ENCODE measurements at places on chromosomes 13 and 19.

DNA sequence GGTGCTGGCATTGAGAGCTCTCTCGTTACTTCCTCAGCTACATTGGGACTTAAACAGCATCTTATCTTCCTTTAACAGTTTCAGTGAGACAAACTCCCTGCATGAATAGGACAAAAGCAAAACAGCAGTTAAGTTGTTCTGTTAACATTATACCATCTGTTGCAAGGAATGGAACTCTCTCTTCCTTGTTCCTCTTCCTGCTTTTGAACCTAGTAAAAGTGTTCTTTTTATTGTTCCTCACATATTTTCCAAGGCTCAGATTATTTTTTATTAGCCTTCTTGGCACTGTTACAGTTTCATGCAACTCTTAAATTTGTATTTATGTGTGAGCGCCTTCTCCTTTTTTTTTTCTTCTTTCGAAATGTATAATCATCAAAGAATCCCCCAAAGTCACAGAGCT, 202.6 kb upstream of the UFM1 start:
- no peak for DNase-seq

DNA sequence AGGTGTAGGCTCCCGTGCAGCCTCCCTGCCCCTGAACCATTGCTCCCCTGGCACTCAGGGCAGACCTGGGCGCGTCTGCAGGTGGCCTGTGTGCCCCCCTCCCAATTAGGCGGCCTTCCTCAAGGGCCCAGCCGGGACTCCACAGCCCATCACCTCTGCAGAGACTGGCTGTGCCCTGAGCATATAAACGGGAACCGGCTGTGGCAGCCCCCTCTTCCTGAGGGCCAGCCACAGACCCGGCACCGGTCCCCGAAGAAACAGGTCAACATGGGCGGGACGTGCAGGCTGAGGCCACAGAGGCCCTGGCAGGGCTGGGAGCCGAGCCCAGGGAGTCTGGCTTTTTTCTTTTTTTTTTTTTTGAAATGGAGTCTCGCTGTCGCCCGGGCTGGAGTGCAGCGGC, 12.0 kb downstream of the PIAS4 start:
- DNase-seq: no peak

DNA sequence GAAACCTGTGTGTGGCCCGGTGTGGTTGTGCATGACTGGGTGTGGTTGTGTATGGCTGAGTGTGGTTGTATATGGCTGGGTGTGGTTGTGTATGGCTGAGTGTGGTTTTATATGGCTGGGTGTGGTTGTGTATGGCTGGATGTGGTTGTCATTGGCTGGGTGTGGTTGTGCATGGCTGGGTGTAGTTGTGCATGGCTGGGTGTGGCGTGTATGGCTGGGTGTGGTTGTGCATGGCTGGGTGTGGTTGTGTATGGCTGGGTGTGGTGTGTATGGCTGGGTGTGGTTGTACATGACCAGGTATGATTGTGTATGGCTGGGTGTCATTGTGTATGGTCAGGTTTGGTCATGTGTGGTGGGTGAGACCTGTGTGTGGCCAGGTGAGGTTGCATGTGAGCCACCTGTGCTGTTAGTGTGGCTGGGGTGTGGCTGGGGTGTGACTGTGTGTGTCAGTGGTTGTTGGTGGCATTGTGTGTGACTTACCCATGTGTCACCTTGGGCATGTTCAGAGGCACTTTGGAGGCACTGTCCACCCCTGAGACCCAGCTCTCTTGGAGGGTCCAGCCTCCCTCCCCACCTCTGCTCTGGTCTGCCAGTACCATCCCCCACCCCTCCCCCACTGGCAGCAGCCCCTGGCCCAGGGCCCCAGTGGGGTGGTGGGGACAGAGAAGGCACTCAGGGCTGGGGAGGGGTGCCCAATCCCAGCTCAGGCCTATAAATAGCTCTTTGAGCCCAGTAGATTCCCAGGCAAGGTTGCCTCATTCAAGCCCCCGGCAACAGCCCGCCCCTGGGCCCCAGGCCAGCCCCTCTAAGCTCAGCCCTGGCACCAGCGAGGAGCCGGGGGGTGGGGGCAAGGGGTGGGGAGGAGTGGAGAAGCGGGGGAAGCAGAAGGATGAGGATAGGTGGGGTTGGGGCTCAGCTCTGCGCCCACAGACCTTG, 3.9 kb upstream of the NCAN start:
- DNase-seq: no peak

DNA sequence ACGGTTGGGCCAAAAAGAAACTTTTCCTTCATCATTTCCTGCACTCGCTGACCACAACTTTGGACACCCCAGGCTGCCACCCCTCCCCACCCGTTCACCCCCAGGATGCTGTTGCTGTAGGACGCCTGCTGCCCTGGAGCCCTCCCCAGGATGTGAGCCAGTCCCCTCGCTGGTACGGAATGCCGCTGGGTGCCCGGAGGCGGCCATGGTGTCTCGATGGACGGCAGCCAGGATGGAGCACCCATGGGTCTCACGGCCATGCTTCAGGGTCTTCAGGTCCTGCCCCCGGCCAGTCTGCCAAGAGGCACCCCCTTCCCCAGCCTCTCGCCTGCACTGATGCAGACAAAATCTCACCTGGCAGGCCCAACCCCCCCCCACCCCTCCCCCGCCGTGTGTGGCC, 15.4 kb upstream of the CSNK1G2 start:
- DNase-seq: no peak

DNA sequence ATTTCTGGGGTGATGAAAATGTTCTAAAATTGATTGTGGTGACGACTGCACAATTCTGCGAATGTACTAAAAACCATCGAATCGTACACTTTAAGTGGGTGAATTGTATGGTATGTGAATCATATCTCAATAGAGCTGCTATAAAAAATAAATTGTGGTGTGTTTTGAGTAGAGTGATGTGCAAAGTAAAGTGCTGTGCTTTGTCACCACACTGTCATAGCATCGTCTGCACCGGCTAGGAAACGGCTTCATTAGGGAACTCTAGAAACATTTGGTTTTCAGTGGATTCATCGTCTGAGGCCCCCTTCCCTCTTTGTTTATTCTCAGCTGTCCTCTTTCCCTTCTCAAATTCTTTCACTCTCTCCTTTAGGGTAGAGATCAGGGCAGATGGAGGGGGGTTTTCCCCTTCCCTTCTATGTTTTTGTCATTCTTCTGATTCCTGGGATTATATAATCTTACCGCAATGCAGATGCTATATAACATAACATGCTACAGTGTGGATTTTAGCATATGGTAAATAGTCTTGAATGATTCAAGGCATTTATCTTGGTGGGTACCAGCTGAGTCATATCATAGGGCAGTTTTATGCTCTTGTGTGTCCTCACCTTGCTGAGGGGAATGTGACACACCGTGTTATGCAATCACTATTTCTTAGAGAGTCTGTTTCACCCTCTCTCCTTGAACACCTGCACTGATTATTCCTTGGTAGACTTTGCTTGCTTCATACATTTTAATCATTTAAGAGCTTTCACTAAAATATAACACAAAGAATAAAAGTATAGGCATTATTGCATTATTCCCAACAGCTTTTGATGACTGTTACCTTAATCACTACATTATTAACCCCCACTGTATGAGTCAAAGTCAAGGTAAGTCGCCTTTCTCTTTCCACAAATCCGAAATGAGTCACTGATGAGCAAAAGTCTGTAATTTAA, 239.4 kb downstream of the DCLK1 start:
- peak; percentile 25 for DNase-seq

DNA sequence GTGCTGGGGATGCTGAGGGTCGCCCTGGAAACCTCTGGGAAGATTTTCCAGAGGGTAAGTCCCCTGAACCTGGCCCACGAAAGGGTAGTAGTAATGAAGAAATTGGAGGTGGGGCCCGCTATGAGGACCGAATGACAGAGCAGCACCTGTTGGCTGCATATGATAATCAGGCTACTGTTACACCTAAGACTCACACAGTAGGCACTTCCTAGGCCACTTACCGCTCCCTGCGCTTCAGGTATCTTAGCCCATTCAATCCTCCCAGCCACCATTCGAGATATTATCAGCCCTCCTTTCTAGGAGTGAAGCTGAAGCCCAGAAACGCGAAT, 4.3 kb upstream of the LRFN3 start:
- no peak for DNase-seq

DNA sequence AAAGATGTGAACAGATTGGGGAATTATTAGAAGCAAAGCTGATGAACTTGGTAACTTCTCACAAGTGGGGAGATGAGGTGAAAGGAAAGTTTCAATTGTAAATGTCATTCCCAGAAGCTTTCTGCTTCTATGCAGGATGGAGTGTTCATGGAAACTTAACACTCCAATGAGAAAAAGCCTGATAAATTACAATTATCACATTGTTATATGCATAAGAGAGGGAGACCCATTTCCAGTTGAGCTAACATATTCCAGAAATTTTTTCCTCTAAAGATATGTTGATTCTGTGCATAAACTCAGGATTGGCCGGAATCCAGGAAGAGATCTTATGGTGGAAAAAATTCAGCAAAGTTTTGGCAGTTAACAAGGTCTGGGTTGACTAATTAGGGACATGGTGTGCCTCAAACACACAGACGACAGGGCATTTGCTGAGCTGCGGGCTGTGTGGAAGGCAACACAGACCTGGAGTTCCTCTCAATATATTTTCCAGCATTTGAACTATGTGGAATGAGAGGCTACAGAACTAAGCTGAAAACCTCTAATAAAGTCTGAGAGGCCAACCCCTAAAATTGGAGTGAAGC, 64.9 kb upstream of the FGF14 start:
- no peak for DNase-seq

GRCh38 chr19:23345838-23346237, 49.4 kb downstream of the ZNF91 start:
- no peak for DNase-seq

GRCh38 chr13:87884884-87885283, 213.7 kb downstream of the SLITRK5 start:
- no peak for DNase-seq

- DNase-seq: no peak
Observed at GRCh38 chr19:33720155-33720493, 76.5 kb upstream of the KCTD15 start.

DNA sequence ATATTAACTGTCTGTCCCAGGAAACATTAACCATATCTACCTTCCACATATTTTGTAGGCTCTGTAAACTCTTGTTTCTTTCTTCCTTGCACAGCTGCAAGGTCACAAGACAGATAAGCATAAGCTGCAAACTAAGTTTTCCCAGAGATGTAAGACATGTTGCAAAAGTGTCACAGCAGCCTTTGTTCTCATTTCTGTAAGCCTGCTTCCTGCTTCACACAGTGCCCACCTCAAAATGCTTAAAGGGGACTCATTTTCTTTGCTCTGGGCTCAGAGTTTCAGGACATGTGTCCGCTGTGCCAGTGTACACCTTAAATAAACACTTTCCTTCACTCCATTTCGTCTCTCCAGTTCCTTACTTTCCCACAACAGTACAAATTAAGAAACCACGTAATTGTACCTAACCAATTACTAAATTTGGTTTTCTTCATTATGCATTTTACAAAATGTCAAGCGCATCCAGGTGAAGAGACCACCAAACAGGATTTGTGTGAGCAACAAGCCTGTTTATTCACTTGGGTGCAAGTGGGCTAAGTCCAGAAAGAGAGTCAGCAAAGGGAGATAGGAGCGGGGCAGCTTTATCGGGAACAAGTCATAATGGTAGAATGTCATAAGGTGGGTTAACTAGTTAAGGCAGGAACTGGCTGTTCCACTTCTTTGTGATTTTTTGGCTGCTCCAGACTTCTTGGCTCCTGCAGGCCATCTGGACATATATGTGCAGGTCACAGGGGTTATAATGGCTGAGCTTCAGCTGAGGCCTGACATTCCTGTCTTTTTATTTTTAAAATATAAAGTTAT, 12.7 kb upstream of the ZNF431 start:
- DNase-seq: no peak

GRCh38 chr19:14795078-14795721, 16.8 kb upstream of the ADGRE2 start:
- DNase-seq: no peak

GRCh38 chr13:30735025-30735871, at the start of gene ALOX5AP:
Gene ALOX5AP, plus strand, starts transcription at chr13:30735543. Its CDS starts 63 bp downstream, at chr13:30735606.
- DNase-seq: no peak

DNA sequence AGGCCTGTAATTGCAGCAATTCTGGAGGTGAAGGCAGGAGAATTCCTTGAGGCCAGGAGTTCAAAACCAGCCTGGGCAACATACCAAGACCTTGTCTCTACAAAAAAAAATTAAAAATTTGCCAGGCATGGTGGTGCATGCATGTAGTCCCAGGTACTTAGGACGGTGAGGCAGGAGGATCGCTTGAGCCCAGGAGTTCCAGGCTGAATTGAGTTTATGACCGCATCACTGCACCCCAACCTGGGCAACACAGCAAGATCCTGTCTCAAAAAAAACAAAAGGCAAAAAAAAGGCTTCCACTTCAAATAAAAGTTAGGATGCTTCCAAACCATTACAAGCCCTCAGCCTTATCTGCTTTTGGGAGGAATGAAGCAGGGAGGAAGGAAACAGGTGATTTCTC, 5.2 kb downstream of the ZNF577 start:
- DNase-seq: no peak

- DNase-seq: no peak
Observed at GRCh38 chr13:45447050-45447661, 17.6 kb upstream of the COG3 start.

GRCh38 chr13:34152409-34152808, 334.5 kb downstream of the RFC3 start:
- no peak for DNase-seq

DNA sequence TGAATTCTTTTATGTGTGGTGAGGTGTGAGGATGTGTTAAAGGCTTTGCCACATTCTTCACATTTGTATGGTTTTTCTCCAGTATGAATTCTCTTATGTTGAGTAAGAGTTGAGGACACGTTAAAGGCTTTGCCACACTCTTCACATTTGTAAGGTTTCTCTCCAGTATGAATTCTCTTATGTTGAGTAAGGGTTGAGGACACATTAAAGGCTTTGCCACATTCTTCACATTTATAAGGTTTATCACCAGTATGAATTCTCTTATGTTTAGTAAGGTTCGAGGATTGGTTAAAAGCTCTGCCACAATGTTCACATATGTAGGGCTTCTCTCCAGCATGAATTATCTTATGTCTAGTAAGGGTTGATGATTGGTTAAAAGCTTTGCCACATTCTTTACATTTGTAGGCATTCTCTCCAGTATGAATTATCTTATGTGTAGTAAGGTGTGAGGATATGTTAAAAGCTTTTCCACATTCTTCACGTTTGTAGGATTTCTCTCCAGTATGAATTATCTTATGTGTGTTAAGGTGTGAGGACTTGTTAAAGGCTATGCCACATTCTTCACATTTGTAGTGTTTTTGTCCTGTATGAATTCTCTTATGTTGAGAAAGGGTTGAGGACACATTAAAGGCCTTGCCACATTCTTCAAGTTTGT, 27.1 kb downstream of the ZNF724 start:
- DNase-seq: no peak

GRCh38 chr13:38819053-38819452, 132.2 kb downstream of the FREM2 start:
- no peak for DNase-seq

- DNase-seq: no peak
Observed at GRCh38 chr19:8338835-8339234, 4.2 kb downstream of the KANK3 start.

DNA sequence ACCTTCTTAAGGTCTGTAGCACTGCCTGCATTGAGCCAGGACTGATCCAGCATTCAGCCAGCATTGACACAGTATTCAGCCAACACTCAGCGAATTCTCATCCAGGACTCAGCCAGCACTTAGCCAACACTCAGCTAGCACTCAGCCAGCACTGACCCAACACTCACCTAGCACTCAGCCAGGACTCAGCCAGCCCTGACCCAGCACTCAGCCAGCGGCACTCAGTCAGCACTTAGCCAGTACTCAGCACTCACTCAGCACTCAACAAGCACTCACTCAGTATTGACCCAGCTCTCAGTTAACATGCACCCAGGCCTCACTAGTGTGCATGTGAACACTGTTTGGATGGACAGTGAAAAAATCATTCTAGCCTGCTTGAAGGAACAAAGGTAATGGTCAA, 55.0 kb downstream of the TSHZ3 start:
- no peak for DNase-seq

GRCh38 chr13:98452851-98453843, 123.8 kb downstream of the STK24 start:
- DNase-seq: peak; percentile 29

Measured in HS-5 (cell line).